ENCODE measurements at places on chromosomes 3 and 15.

- DNase-seq = no peak
Measured at GRCh38 chr3:109387621-109388020, 50.3 kb upstream of the DPPA4 start.

GRCh38 chr3:124952282-124952855, 17.8 kb upstream of the MUC13 start:
- no peak for DNase-seq

- DNase-seq = no peak
Measured at GRCh38 chr3:10474275-10474646, 31.1 kb downstream of the ATP2B2 start.

- DNase-seq = no peak
Measured at GRCh38 chr3:182940266-182940808, 40.0 kb downstream of the DCUN1D1 start.

DNA sequence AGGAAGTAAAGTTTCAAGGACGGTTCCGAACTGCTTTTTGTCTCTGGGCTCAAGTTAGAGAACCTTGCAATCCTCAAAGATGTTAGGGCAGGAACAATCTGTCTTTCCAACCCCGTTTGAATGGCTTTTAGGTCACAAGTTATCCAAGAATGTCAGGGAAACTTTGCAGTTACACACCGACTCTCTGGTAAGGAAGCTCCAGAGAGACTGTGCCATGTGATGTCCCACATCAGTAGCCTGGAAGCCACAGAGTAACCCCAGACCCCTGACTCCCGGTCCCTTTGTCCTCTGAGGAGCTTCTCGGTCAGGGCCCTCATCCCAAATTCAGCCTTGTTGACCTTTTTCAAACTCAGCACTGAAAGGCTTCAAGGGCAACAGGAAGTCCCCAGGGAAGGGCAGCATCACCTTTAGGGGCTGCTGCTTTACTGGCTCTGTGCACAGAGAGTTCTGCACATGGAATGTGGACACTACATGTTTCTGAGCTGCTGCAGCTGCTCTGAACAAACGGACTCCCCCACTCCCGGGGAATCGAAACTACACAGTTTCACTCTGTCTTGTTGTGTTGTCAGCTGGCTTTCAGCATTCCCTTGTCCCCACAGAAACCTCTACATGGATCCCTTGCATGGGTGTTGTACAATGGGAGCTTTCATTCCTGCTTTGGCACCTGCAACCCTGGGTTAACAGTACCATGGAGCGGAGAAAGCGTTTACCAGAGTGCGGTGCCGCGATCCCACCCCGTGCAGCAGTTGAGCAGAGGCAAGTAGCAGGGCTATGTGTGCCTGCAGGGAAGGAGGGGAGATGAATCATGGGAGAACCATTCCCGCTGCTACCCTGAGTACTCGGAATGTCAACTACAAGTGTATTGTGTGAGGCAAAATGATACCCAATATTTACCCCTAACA, 408.2 kb upstream of the THBS1 start:
- no peak for DNase-seq

DNA sequence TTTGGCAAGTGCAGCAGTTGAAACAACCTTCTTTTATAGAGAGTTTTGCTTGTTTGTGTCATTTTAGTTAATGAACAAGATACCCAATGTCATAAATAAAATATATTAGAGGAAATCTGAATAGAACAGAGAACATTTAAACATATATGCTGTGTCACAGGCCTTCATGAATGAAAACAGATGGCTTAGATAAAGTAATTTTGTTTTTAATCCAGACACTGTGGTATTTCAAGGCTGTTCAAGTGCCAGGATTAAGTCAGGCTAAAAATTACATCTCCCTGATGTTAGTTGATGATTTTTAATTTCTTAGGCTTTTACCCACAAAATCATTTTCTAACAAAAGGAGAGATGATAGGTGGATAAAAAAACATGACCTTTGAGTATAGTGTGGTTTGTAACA, 4.9 kb upstream of the ACKR4 start:
- DNase-seq = no peak

DNA sequence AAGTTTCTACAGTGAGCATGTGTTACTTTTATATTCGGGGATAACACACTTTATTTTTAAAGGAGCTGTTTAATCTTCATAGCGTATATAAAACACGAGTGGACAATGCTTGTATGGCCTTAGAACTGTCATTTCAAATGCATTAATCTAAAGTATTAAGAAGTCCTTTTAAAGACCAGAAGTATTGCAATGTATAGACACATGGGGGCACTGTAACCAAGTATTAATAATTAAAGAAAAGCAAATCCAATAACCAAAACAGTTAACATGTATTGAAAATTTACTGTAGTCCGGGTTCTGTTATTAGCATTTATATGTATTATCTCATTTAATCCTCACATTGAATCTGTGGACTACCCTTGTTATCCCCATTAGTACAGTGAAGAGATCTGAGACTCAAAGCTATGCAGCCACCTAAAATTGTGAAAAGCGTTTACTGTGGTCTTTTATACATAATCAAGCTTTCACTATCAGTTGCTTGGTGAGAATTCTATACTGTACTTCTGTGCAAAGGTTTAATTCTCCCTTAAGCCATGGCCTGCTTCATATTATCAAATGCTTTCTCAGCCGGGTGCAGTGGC, 10.1 kb downstream of the ARL14 start:
- peak; percentile 39 for DNase-seq

GRCh38 chr15:86161250-86161649, 81.6 kb downstream of the AGBL1 start:
- no peak for DNase-seq

GRCh38 chr3:60754617-60755016, 496.6 kb downstream of the FHIT start:
- no peak for DNase-seq

- DNase-seq = no peak
Measured at GRCh38 chr3:81378552-81379293, 382.7 kb downstream of the GBE1 start.

- no peak for DNase-seq
Measured at GRCh38 chr3:184176377-184177330, 2.0 kb downstream of the AP2M1 start.

- DNase-seq = no peak
Measured at GRCh38 chr15:96273317-96274086, 57.0 kb upstream of the NR2F2 start.

GRCh38 chr15:93861413-93861812, 369.9 kb upstream of the MCTP2 start:
- DNase-seq = no peak

DNA sequence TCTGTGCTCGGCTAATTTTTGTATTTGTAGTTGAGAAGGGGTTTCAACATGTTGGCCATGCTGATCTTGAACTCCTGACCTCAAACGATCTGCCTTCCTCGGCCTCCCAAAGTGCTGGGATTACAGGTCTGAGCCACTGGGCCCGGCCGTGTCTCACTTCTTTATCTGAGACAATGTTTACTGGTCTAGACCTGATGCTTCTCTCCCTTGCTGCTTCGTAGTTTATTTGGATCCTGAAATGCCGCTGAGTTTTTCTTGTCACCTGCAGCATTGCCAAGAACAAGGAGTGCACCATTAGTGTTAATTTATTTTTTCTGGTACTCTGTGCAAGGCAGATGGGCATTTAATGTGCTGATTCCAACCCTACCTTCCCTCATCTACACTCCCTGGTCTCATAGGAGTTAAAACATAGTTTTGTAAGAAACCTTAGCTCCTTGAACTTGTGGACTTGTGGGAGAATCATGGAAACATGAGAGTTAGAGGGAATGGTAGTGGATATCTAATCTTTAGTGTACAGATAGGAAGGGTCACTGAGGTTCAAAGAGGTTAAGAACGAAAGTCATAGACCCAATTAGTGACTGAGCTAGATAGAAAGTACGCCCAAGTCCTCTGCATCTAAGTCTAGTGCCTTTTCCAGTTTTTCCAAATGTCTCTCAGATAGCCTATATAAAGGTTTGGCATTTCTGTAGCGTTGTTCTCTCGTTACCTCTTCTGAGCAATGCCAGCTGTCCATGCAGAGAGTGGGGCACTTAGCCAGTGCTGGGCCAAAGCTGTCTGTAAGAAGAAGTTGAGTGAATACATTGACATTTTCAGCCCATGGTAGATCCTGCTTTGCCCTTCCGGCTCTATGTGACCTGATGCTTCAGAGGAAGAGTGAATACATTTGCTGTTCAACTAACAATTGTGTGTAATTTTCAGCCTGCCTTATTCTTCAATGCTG, 244.1 kb downstream of the LPP start:
- DNase-seq = no peak

- DNase-seq = no peak
Measured at GRCh38 chr3:106783231-106783630, 594.0 kb upstream of the CCDC54 start.

- DNase-seq = no peak
Measured at GRCh38 chr3:193945143-193945542, 190.8 kb upstream of the HES1 start.

GRCh38 chr15:43920254-43920600, 93.4 kb downstream of the WDR76 start:
- DNase-seq = no peak

- no peak for DNase-seq
Measured at GRCh38 chr15:60458721-60459120, 20.2 kb downstream of the ICE2 start.

DNA sequence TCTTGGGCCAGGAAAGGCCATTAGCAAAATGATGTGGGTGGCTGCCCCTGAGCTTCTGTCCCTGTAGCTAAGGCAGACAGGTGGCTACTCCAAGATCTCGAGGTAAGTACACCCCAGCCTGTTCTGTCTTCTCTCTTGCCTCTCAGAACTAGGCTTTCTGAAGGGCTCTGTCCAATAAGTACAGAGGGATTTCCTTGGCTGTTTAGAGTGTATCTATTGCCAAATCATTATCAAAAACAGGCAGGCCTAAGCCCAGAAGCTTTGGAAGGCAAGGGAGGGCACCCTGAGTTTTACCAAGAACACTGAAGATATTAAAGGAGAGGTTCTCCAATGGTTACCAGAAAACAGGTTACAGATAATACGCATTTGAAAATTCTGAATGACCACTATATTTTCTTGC, 156.6 kb downstream of the MYRIP start:
- no peak for DNase-seq

GRCh38 chr3:38583688-38584087, 65.8 kb downstream of the SCN5A start:
- DNase-seq = no peak

GRCh38 chr3:181694805-181695660, 16.7 kb upstream of the SOX2 start:
- no peak for DNase-seq

- no peak for DNase-seq
Measured at GRCh38 chr15:31456354-31457060, 129.9 kb downstream of the KLF13 start.

DNA sequence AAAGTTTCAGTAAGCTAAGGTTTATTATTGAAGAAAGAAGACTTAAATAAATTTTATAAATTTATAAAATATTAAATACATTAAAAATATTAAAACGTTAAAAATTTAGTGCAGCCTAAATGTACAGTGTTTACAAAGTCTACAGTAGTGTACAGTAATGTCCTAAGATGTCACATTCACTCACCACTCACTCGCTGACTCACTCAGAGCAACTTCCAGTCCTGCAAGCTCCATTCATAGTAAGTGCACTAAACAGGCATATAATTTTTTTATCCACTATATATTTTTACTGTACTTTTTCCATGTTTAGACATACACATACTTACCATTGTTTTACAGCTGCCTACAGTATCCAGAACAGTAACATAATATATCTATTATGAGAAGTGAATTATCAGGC, 51.5 kb downstream of the TJP1 start:
- no peak for DNase-seq

DNA sequence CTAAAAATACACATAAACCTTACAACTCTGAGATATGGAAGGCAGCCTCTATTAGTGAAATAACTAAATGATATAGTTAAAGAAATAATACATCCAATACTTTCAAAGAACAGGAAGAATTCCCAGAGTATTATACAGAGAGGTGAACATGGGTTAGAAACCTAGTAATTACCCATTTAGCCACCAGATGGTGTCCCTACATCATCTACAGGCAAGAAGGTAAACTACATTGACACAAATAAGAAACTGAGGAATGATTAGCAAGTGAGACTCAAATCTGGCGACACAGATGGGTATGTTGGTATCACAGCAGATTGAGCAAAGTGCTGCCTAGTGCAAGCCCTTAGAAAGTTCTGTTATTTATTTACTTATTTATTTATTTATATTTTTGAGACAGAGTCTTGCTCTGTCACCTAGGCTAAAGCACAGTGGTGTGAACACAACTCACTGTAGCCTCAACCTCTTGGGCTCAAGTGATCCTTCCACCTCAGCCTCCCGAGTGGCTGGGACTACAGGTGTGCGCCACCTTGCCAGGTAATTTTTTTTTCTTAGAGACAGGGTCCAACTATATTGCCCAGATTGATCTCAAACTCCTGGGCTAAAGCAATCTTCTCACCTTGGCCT, 28.2 kb downstream of the NEK4 start:
- DNase-seq = no peak

- no peak for DNase-seq
Measured at GRCh38 chr3:149296972-149297371, 36.5 kb downstream of the TM4SF18 start.

GRCh38 chr15:73677146-73677607, 7.0 kb upstream of the CD276 start:
- peak; percentile 52 for DNase-seq

GRCh38 chr3:120708408-120708807, 26.4 kb upstream of the HGD start:
- no peak for DNase-seq

DNA sequence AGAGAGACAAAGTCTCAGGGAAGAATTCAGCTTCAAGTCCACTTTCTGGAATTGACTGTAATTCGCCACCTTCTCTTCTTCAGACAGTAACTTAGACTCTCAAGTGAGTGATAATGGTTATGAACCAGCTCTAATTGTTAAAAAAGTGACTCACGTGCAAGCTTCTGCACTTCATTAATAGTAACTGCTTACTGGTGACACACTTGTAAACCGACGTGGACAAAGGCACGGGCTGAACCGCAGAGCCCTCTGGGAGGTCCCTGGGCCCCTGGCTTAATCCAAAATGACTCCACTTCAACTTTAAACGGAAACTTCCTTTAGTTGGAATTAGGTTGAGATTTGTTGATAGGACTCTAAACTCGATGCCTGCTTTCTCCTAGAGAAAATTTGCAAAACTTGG, 17.0 kb downstream of the MUC4 start:
- no peak for DNase-seq

DNA sequence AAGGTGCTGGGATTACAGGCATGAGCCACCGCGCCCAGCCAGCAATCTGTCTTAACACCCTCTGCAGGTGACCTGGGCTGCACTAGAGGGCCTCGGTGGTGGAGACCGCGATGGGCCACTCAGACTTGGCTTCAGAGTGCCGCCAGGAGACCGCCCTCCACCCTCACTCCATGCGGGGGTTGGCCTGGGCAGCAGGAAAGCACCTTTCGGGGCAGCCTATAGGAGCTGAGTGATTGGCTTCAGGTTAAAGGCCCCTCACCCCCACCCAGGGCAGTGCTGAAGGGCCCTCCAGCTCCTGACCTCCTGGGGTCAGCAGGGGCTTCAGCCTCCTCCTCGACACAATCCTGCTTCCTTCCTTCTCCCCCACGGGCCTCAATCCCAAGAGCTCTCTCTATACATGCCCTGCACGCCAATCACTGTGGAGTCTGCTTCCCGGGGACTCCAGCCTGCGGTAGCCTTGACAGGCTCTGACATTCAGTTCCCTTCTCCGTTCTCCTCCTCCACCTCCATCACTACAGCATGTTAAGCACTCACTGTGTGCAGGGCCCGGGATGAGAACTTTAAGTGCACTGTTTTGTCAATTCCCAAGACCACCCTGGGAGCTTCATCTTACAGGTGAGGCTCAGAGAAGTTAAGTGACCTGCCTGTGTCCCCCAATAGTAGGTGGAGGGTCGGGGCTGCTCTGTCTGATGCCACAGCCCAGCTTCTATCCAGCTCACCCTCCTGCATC, 225.3 kb downstream of the XXYLT1 start:
- no peak for DNase-seq

- DNase-seq = no peak
Measured at GRCh38 chr3:151011427-151011826, 38.9 kb upstream of the CLRN1 start.
